ENCODE measurements at places on chromosomes 3 and 15. TPM values are rescaled to one million over a fixed set of nuclear protein-coding genes. Genes with fewer than 3 reads are reported as not detected.

Gene PLAAT1
- 0.47 TPM for total RNA-seq

Gene TUSC2
- 19.7 TPM for total RNA-seq

Gene BFSP2
- not detected for total RNA-seq

Gene C3orf85
- total RNA-seq = not detected

Gene PIGZ
- total RNA-seq = 3.9 TPM

Gene GOLGA8Q
- 0.85 TPM for total RNA-seq

Gene CELF6
- 0.17 TPM for total RNA-seq

Gene PYGO1
- 0.51 TPM for total RNA-seq

Gene GTPBP8
- total RNA-seq = 49.0 TPM

Gene AADAC
- total RNA-seq = 0.19 TPM

Gene SERINC4
- total RNA-seq = not detected

Gene CPB1
- not detected for total RNA-seq

Gene ACOX2
- total RNA-seq = 1.5 TPM

Gene ARNT2
- total RNA-seq = 0.34 TPM

Gene U2SURP
- total RNA-seq = 52.8 TPM

Gene ANKDD1A
- total RNA-seq = 5.8 TPM

Gene ZNF501
- total RNA-seq = 5.4 TPM

Gene IL12A
- total RNA-seq = 0.68 TPM

Gene CLDN18
- not detected for total RNA-seq

Gene CCDC33
- 0.05 TPM for total RNA-seq

Gene PLA2G4D
- not detected for total RNA-seq

Gene TRH
- total RNA-seq = not detected

Gene TMEM158
- 2.7 TPM for total RNA-seq

Gene ACSBG1
- total RNA-seq = not detected

Gene BNC1
- 0.85 TPM for total RNA-seq

Gene NR2E3
- 0.05 TPM for total RNA-seq

Gene SEMA6D
- total RNA-seq = 2.9 TPM

Gene TMEM207
- not detected for total RNA-seq

Gene LYZL4
- total RNA-seq = not detected

Gene MINAR1
- 0.51 TPM for total RNA-seq

Gene CSTA
- not detected for total RNA-seq

Gene FHIT
- 0.56 TPM for total RNA-seq

Measured in dermis blood vessel endothelial cell (primary cell).